Stimulated activated CD8-positive, alpha-beta memory T cell treated with anti-CD3 and anti-CD28 coated beads, Interleukin-4, amount 100 ng/mL, for 1 hour (primary cell): ENCODE measurements at places on chromosomes 2 and 18.

GRCh38 chr2:216075510-216076485 is 5.8 kb downstream of the PECR start:
- DNase-seq = no peak

GRCh38 chr18:62289047-62289446 is 36.1 kb upstream of the TNFRSF11A start:
- DNase-seq = no peak

- no peak for DNase-seq
These were observed 116.4 kb upstream of the PPP1CB start for GRCh38 chr2:28635191-28635611.

GRCh38 chr2:133169274-133169912 is 398.9 kb downstream of the NCKAP5 start:
- no peak for DNase-seq

DNA sequence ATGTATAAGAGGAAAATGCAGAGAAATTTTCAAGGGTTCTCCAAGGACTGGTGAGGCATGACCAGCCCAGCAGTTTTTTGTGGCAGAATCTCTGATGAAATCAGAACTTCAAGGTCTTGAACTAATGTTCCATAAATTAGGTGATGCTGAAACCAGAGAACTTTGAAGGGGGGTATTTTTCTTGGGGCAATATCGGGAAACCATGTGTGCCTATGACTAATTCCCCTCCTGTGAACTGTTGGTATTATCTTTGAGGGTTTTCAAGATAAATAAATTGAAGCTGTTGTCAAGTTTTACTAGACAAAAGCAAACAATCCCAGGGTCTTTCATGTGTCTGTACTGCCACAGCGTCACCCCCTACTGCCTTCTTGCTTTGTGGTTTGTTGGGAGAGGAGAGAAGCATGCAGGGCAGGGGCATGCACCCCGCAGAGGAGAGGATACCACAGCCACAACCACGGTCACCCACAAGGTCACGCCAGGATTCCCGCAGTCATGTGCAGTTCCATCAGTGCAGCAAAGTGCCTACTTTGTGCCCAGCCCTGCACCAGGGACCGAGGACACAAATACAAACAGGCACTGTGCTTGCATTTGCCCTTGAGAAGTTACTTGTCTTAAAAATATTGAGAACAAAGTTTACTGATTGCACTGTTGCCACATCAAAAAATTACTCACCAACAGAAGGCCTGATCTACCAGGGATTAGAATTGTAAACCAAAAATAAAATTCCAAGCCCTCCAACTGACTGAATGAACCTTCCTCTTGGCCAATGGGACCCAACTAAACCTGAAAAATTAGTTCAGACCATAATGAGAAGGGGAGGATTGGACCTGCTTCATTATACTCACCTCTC is 413.3 kb upstream of the TRIB2 start:
- no peak for DNase-seq

GRCh38 chr2:26613241-26614215 is 27.6 kb downstream of the CIB4 start:
- DNase-seq = no peak

DNA sequence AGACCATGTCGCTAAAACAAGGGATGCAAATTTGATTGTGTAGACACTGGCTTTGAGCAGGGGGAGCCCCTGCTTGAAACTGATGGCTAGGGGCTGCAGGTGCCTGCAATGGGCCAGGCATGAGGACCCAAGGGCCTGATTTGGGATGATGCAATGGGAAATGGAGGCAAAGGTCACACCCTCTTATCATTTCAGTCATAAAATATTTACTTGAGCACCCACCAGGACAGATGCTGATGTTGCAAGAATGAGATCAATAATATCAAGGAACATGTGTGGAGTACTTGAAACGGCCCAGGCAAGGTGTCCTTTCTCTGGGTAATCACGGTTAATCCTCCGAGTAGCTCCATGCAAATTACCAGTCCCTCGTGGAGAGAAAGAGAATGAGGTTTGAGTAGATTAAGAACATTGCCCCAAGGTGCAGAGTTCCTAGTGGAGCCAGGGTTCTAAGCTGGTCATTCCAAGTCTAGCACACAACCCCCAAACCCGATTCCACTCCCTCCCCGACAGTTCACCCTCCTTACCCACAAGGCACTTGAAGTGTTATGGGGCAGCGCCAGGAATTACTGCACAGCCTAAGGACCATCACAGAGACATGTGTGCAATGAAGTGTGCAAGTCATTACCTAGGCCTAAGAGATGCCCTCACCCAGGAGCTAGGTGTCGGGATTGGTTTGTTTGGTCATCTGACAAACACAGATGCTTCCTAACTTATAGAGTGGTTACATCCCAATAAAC is 14.0 kb upstream of the TMBIM1 start:
- DNase-seq = no peak

- no peak for DNase-seq
These were observed 443.3 kb downstream of the SOCS6 start for GRCh38 chr18:70732188-70732587.

DNA sequence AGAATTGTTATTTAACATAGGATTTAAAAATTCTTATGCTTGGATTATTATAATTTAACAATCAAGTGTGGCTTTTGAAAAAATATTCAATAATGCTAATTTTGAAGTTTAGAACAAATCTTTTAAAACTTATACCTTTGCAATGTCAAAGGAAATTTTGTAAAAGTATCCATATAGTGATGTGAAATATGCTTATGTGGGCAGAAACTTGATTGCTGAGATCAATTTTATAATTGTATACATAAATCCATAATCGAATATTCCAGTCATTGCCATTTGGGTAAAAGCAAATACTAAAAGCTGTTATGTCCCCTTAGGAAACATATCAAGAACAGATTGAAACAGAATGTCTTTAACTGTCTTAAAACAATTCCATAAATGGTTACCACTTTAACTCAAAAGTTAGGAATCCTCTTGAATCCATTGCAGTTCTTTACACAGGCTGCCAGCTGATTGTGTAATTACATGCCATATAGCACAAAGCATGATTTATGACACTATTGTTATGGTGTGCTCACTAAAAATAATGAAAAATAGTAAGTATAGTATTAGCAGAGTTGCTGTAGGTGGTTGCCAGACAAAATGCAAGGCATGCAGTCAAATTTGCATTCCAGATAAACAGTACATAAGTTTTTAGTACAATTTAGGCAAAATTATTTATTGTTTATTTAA is 24.2 kb downstream of the PLCL1 start:
- no peak for DNase-seq

GRCh38 chr2:124048664-124049063 is 23.6 kb downstream of the CNTNAP5 start:
- DNase-seq = no peak

- no peak for DNase-seq
These were observed 101.2 kb downstream of the FSHR start for GRCh38 chr2:49053156-49053555.

- no peak for DNase-seq
These were observed 19.1 kb upstream of the AFTPH start for GRCh38 chr2:64504774-64505720.

- DNase-seq = no peak
These were observed 209.2 kb upstream of the CDH19 start for GRCh38 chr18:66813138-66813537.

GRCh38 chr2:24926602-24927252 is 6.7 kb upstream of the ADCY3 start:
- no peak for DNase-seq

DNA sequence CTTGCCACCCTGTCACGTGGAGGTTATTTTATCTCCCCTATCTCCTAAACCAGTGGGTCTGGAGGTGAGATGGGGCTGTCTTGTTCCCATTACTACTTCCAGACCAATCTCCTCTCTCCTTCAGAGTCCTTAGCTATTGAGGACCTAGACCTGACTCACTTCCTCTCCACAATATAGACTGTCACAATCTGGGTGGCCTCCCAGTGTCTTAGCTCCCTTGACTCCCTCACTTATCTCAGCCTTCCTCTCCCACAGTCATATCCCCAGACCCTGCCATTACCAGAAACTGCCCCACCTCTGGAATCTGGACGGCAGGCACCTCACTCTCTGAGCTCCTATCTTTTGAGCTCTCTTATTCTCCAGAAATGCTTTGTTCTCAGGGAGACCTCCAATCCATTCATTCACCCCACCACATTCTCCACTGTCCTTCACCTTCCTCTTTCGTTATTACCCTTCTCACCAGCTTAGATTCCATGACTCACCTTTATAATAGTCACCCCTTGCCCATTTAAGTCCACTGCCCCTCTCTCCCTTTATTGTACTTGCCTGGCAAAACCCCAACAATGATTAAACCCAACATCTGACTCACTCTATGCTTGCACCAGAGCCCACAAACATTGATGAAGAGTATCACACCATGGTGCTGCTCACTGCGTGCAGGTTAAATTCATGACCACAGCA is 23.3 kb upstream of the SIX3 start:
- no peak for DNase-seq

DNA sequence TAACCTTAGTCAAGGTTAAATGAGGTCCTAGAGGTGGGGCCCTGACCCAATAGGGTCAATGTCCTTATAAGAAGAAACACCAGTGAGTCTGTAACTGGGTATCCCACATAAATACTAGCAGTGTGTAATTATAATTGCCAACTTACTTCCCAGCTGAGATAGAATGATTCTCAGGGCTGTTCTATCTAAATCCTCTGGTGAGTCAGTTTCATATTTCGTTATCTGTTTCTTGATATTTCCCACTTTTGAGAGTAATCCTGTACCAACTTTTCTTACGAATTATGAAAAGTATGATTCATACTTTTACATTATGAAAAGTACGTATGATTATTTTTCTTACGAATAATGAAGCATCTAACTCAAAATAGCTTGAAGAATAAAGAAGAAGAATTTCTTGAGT is 546.8 kb upstream of the NETO1 start:
- DNase-seq = no peak

- DNase-seq = no peak
These were observed 99.5 kb downstream of the DTNA start for GRCh38 chr18:34809451-34810072.

GRCh38 chr2:64525317-64525613 is 1.1 kb downstream of the AFTPH start:
- no peak for DNase-seq

GRCh38 chr2:237888389-237888788 is 29.0 kb downstream of the RAMP1 start:
- DNase-seq = no peak
